ENCODE measurements at places on chromosomes 11 and 22.

DNA sequence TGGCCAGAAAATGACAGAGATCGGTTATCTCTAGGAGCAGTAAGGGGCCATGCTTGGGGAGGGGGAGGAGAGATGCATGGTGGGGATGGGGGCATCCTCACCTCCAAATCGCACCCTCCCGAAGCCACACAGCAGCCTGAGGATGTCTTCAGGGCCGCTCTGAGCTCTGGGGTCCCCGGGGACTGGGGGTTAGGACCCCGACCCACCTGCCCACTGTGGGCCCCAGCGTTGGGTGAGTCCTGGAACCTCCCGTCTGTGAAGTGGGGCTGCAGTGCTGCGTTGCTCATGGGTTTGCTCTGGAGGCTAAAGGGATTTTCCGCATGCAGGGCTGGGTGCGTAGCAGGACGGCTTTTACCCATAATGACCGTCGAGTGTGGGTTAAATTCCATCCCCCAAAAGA is 1046.3 kb downstream of the BRD1 start:
- DNase-seq = no peak

DNA sequence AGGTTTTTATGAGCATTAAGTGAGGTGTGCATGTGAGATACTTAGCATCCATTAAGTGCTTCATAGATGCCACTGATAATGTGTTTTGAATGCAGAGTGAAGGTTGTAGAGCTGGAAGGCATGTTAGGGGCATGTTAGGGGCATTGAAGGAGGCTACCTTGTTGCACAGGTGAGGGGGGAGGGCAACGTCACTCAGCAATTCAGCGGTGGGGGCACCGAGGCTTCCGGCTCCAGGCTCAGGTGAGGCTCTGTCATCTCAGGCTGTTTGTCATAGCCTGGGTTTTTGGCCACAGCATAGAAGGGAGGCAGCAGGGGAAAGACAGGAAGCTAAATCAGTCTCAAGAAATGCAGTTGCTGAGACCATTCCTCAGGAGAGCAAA is 299.0 kb downstream of the NTM start:
- DNase-seq = no peak

DNA sequence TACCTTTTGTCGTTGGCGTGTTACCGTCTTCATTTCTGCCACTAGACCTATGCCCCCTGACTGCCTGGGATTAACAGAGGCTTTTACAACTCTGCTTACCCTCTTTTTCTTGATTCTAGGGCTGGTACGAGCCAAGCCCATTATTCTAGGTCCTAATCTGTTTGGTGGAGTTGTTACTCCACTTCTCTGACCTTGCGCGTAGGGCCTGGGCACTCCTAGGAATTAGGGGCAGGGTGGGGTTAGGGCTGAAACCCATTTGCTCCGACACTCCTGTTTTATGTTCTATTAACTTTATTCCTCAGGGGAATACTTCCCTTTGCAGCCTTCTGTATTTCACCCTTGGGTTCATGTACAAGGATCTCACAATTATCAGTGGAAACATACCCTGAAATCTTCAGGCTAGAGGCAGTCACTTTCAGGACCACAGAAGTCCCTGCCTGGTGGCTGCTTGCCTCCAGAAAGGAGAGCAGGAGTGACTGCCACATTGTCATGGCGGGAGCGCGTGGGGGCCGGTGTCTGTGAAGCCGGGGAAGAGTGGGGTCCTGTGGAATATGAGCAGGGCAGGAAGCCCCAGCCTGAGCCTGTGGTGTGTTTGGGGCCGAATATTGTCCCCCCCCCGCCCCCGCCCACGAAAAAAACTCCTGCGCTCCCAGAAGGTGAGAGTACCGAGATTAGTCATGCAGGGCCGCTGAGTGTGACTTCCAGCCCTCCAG is 731 bp upstream of the SLC37A2 start:
- DNase-seq = no peak

DNA sequence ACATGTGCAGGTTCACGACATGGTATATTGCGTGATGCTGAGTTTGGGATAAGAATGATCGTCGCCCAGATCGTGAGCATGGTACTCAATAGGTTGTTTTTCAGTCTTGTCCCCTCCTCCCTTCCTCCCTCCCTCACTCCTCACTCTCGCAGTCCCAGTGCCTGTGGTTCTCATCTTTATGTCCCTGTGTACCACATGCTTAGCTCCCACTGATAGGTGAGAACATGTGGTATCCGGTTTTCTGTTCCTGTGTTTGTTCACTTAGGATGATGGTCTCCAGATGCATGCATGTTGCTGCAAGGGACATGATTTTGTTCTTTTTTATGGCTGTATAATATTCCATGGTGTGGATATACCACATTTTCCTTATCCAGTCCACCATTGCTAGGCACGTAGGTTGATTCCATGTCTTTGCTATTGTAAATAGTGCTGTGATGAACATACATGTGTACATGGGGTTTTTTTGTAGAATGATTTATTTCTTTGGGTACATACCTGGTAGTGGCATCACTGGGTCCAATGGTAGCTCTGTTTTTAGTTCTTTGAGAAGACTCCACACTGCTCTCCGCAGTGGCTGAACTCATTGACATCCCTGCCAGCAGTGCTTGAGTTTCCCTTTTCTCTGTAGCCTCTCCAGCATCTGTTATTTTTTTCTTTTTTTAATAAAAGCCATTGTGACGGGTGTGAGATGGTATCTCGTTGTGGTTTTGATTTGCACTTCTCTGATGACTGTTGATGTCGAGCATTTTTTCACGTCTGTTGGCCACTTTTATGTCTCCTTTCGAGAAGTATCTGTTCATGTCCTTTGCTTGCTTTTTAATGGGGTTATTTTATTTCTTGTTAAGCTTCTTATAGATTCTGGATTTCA is 16.4 kb downstream of the ZBED4 start:
- DNase-seq = no peak

DNA sequence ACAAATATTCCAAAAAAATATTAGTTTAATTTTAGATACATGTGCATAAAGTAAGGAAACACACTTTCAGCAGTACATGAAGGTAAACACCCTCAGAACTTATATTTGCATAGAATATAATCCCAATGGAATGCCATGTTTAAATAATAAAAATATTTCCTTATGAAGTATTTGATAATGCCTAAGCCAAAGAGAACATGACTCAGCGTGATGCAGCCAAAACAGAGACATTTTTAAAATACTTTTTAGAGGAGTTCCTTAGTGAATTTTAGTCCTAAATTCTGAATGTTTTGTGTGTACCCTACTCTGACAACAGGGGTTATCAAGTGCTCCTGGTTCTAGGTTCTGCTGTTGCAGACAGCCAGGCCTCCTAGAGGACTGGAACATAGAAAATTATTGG is 39.1 kb upstream of the POU2AF2 start:
- peak; percentile 70 for DNase-seq

DNA sequence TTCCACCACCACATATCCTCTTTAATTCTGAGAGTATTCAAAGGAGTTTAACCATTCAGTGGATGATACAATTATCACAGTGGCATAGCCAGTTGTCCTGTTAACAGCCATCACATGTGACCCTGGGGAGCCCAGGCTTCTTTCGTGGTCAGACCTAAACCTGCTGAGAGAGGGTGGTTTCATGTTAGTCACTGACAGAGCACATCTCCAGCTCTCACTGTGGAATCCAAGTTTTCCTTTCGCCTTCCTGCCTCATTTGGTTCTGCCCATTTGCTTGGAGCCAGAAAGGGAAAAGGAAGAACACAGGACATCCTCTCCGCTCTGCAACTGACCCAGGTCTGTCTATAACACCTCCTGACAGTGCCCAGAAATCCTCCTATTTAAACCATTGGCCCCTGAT is 60.4 kb downstream of the MCHR1 start:
- DNase-seq = no peak

DNA sequence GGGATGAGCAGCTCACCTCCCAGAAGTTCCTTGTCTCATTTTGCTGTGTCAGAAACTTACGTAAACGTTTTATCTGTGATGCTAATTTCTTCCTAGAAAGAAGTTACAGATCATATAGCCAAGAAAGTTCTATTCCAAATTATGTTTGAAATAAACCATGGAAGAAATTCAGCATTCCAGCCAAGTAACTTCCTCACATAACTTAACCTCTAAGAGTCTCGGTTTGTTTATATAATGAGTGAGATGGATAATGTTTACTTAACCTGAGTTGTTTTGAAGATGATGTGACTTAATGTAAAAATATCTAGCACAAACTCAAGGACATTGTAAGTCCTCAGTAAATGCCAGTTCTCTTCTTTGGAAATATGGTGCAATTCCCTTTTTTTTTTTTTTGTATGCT is 8.9 kb upstream of the MUC15 start:
- peak; percentile 10 for DNase-seq

DNA sequence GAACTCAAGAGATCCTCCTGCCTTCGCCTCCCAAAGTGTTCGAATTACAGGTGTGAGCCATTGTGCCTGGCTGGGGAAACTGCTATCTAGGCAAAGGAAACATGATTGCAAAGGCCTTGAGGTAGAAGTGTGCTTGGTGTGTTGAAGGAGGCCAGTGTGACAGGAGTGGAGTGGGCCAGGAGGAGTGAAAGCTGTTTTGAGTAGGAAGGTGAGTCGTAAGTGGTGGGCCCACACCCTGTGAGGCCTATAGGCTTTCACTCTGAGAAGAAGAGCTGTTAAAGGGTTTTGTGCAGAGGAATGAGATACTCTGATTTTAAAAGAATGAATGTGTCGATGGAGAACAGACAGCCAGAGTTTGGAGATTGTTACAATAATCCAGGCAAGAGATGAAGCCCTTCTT is 43.4 kb downstream of the WEE1 start:
- DNase-seq = no peak

DNA sequence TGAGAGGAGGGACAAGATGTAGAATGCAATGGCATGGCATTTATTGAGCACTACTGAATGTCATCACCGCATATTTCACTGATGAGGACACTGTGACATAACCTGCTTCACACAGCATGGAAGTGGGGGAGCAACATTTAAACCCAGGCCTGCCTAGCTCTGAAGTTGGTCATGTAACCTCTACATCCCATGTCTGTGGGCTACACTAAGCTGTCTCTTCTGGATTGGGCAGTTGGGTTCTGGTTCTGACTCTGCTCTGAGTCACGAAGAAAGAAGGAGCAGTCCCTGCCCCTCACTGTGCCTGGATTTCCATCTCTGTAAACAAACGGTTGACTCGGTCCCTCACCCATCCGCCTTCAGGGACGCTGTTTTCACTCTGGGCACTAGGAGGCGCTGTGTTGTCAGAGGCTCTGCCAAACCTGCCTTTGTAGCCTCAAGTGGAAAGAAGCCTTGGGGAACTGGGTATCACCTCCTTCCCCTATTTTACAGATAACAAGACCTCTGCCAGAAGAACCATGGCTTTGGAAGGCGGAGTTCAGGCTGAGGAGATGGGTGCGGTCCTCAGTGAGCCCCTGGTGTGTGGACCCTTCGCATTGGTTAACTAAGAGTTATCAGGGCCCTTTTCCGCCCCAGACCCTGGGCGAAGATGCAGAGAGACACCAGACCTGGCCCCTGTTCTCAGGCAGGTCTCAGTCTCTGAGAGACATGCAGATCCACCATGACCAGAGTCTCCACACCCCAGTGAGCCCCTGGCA is 12.7 kb upstream of the ARHGEF17 start:
- peak; percentile 53 for DNase-seq

DNA sequence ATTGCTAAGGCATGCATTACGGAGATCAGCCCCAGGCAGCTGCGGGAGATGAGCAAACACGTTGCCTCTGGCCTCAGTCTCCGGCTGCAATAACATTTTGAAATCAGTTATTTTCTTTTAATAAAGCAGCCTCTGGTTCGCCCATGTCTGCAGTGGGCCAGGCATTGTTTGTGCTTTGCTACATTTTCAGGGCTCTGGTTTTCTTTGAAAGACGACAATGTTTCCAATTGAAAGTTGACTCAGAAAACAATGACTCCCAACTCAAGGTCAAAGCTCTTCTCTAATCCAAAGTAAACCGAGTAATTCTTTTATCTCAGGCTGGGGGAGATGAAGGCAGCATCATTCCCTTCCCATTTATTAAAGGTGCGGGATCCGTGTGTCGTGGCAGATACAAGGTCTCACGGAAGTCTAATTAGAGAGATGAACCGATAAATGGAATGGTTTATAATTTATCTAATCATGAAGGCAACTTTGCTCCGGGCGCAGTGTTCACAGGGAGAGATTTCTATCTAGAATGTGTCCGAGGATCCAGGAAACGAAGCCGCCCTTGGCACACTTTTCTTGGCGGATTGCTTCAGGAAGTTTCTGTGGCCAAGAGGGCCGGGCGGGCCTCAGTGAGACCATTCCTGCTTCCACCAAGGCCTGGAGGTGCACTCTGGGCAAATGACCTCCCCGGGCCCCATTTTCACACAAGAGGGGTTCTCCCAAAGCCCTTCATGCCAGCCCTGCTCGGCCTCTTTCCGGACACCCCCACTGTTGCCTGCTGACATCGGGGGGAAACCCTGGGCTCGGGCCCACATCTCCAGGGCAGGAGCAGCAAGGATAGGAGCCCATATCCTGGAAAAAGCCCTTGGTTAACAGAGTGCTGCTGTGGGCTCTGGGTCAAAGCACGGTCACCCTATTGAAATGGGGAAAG is 811.4 kb downstream of the BRD1 start:
- DNase-seq = no peak

DNA sequence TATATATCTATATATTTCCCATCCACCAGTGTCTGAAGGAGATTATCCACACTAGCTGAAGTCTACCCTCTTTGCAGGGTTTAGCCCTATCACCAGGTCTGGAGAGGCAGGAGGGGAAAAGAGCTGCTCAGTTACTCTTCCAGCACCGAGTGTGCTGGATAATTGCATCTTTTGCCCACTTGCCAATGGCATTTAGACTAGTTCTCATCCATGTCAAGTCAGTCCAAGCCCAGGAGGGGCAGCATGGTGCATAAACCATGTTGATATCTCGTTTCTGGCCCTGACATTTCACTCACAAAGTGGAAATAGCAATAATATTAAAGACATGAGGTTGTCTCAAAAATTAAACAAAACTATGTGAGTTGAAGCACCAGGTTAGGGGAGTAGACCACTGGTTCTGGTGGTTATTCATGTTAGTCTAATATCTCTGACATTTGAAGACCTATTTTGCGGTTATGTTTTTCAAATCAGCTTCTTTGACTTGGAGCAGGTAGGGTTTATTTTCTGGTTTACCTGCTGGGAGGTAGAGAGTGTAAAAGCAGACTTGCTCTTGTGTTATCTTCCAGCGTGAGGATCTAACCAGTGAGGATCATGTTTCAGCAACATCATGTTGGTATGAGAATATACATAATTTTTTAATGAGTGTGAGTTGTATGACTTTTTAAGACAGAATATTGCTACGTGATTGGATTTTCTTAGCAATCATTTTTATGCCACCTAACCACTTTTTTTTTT is 273.2 kb upstream of the KIRREL3 start:
- no peak for DNase-seq

GRCh38 chr22:47139013-47139789 is 376.8 kb downstream of the TBC1D22A start:
- no peak for DNase-seq

- peak; percentile 36 for DNase-seq
These were observed 24.4 kb downstream of the P2RY2 start for GRCh38 chr11:73242251-73243092.

- no peak for DNase-seq
These were observed 1.9 kb downstream of the TPP1 start for GRCh38 chr11:6617315-6617781.
